Fibroblast of skin of left quadriceps (primary cell): ENCODE measurements at places on chromosomes 1 and 21.

- DNase-seq: no peak
These were observed 41.2 kb upstream of the LBR start for GRCh38 chr1:225469051-225469450.

- DNase-seq: no peak
These were observed 32.4 kb downstream of the SPTA1 start for GRCh38 chr1:158654086-158654485.

GRCh38 chr1:234716908-234717375 is 107.0 kb upstream of the IRF2BP2 start:
- DNase-seq: no peak

DNA sequence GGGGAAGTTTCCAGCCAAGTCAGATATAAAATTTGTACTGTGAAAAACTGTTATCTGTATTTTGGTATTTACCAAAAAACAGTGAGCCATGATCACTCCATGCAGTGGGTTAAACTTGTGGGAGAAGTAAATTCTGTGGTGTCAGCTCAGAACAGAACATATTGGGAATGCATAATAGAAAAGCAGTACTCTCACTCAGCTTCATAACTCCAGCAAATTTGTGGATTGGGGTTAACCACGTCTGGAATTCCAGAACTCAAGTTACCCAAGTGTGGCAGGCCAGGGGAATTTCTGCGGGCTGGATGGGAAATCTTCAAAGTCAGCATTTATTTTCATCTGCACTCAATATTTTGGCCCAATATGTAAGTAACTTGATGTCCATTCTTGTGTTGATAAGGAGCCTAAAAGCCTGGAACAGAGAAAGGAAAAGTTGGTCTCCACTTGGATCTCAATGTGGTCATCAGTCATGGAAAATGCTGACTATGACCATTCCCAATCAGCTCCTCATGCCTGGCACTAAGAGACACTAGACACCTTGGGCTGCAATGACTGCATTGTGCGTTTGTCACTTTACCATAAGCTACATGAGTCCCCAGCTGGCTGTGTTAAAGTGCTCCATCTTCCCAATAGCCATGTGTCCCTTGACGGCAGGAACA is 39.1 kb upstream of the ENAH start:
- DNase-seq: peak; percentile 92

- DNase-seq: no peak
These were observed 437.7 kb upstream of the KAZN start for GRCh38 chr1:14160781-14161180.

DNA sequence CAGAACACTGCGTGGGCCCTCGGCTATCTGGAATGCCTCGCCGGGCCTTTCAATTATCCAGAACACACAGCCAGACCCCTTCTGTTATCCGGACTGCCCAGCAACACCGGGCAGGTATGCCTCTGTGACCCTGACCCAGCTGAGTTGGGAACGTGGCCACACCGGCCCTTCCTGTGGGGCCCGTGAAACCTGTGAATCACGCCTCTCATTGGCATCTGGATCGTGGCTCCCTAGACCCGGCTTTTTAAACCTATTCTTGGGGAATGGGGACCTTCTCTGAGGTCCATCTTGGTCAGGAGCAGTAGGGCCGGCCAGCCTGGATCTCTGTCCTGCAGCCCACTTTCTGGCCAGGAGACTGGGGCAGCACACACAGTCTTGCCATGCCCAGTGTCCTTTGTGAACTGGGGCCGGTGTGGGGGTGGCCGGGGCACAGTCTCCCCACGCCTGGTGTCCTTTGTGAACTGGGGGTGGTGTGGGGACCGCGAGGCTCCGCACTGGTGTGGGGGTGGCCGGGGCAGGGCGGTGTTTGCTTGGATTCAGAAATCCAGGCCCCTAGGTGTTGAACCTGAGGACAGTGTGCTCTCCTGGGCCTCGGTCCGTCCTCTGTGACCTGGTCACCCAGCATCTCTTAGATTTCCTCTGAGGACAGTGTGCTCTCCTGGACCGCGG is 11.1 kb downstream of the COL18A1 start:
- DNase-seq: no peak

DNA sequence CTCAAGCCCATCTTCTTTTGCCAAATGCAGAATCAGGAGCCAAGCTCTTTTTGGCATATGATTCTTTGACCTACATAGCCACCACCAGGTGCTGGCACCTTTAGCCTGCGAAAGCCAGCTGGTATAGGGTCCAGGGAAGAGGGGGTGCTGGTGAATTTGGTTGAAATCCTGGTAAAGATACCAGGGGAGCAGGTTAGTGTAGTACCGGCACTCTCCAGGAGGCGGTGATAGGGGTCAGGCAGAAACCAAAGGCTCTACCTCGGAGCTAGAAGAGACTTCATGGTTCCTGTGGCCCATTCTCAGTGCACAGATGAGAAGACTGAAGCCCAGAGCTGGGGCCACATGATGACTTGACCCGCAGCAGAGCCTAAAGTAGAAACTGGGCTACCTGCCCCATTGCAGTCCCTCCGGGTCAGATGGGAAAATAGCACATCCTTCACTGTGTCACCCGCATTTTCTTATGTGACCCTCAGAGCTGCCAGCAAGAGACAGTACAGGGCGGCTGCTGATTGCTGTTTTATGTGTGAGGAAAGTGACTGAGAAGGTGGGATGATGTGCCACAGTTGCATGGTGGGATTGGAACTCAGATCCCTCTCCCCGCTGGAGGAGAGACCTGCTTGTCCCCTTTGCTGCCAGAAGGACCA is 36.0 kb upstream of the IL19 start:
- DNase-seq: no peak

- no peak for DNase-seq
These were observed 20.1 kb upstream of the S100A10 start for GRCh38 chr1:152013664-152014237.

- DNase-seq: peak; percentile 56
These were observed 11.3 kb upstream of the MAP10 start for GRCh38 chr1:232793944-232794343.

- DNase-seq: peak; percentile 52
These were observed 30.6 kb upstream of the CTPS1 start for GRCh38 chr1:40948741-40949443.

DNA sequence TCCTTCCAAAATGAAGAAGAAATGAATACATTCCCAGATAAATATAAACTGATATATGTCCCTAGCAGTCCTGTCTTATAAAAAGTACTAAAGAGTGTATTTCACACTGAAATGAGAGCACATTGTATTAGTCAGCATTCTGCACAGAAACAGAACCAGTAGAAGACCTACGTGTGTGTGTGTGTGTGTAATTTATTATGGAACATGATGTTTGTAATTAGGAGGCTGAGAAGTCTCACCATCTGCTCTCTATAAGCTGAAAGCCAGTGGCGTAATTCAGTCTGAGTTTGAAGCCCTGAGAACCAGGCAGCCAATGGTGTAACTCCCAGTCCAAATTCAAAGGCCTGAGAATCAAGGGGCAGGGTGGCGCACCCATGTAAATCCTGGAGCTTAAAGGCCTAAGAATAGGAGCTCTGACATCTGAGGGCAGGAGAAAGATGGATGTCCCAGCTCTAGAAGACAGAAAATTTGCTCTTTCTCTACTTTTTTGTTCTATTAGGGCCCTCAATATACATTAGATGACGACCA is 146.5 kb upstream of the LYPLAL1 start:
- DNase-seq: peak; percentile 72

DNA sequence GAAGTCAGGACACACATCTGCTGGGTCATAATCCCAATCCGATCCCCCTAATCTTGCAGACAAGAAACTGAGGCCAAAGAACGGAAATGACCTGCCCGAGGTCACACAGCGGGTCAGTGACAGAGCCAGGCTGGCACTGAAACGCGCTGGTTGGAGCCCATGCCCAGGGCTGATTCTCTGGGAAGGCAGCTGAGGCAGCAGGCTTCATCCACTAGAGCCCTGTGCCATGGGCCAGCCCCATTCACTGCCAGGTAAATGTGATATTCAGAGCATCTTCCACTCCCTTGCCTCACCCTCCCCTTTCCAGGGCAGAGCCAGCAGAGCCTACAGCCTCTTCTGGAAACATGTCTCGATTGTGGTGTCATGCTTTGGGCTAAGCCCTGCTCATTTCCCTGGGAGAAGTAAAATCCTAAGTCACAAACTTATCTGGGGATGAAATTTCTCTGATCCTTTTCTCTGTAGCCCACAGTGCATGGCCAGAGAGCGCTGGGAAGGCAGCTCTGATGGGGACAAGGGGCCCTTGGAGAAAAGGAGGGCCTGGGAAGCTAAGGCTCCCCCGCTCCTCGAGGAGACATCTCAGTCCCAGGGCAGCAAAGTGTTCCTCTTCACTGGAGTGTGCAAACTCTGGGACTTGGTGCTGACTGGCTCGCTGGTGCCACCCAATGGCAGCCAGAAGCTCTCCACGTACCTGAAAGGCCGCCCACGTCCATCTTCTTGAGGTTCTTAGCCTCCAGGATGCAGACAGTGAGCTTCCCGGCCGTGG is 110.4 kb downstream of the SYT2 start:
- peak; percentile 64 for DNase-seq

DNA sequence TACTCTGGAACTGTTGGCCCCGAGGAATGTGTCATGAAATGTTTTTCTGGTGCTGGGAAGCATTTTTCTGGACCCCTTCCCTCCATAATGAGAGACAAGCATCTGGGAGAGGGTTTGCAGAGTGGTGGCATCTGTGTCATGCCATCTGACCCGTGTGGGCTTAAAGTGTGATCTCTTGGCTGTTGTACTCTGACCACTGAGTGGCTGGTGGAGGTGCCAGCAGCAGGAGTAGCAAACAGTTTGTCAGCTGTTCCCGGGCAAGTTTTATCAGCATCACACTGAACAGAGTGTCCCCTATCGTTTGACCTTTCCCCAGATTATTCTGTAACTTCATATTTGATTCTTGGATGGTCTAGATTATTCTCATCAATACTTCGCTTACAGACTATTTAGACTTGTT is 150.1 kb downstream of the HHAT start:
- DNase-seq: no peak

- no peak for DNase-seq
These were observed 24.4 kb downstream of the EFCAB7 start for GRCh38 chr1:63547621-63548294.

- no peak for DNase-seq
These were observed 51.1 kb upstream of the CFHR3 start for GRCh38 chr1:196723325-196724185.

GRCh38 chr1:181179279-181179986 is 90.9 kb downstream of the IER5 start:
- DNase-seq: no peak

GRCh38 chr1:201890223-201890622 is 1.5 kb downstream of the SHISA4 start:
- no peak for DNase-seq

DNA sequence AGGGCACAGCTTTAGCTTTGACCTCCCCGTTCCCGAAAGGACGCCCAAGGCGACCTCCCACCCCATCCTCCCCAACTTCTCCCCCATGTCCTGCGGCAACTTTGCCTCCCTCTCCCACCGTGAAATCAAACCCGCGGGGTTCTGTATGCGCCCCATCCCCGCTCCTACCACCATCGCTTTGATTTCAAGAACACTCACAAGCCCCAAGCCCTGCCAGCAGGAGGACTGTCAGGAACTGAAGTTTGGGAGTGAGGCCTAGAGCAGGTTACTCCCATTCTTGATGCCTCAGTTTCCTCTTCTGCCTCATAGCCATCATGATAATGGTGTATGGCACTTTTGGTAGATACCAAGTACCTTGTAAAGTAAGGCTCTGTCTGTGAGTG is 2.3 kb downstream of the PTPRU start:
- no peak for DNase-seq

GRCh38 chr1:234279021-234279420 is 94.2 kb upstream of the COA6 start:
- no peak for DNase-seq

DNA sequence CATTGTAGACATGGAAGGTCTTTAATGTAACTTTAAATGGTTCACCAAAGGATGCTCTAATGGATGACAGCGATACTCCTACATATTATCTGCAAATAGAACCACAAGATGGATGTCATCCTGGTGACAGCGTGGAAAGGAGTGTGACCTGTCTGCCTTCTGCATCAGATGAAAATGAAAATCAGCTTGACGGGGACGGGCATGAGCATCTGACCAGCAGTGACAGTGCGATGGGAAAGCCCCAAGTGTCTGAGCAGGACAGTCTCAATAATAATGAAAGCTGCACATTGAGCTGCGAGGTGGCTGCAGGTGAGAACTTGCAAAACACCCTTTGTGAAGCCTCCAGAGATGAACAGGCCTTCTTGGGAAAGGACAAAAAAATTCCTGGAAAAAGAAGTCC is 25.2 kb downstream of the CNST start:
- DNase-seq: no peak

DNA sequence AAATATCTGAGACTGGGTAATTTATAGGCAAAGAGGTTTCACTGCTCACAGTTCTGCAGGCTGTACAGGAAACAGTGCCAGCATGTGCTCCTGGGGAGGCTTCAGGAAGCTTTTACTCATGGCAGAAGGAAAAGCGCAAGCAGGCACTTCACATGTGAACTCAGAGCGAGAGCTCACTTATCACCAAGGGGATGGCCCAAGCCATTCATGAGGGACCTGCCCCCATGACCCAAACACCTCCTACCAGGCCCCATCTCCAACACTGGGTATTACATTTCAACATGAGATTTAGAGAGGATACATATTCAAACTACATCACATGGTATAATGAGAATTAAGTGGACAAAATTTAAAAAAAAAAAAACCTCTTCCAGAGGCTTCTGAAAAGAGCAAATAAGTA is 13.7 kb downstream of the WASF2 start:
- DNase-seq: no peak

DNA sequence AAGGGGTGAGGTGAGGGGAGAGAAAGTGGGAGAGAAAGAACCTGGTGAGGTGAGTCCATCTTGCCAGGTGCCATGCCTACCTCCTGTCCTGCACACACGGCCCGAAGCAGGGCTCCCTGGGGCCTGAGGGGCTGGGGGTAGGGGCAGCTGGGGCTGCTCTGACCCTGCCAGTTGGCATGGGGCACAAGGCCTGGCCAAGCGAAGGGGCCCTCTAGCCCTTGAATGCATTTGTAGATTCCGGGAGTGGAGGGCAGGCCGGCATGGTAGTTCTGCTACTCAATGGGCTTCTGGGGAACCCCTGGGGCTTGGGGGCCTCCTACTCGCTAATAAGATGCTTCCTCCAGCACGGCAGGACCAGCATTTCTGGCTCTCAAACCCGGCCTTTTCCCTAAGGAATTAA is 3.6 kb upstream of the PRDM16 start:
- DNase-seq: no peak

GRCh38 chr1:151542710-151543129 is 2.6 kb downstream of the TUFT1 start:
- DNase-seq: peak; percentile 94

- no peak for DNase-seq
These were observed 45.1 kb upstream of the MACF1 start for GRCh38 chr1:39159224-39160036.

GRCh38 chr1:180765151-180765550 is 133.3 kb downstream of the XPR1 start:
- no peak for DNase-seq

- no peak for DNase-seq
These were observed 6.1 kb downstream of the PDE9A start for GRCh38 chr21:42659416-42660117.
